ENCODE measurements at places on chromosomes 1 and 21. TPM values are rescaled to one million over a fixed set of nuclear protein-coding genes. Genes with fewer than 3 reads are reported as not detected.

DNA sequence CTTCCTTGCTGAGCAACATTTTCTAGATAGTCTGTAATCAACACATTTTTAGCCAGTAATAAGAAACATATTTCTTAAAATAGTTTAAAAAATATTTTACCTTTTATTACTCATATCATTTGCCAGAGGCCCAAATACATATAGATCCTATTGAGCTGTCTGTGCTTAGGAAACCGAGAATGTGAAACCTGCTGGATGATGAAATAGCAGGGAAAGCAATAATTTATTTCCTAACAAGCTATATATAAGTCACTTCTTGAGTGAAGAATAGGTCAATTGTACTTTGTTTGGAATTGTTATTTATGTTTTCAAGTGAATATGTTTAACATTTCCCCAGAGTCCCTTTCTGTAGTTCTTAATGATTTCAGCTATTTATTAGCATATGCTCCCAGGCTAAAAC, 339.9 kb upstream of the TMPRSS15 start:
- no peak for DNase-seq

GRCh38 chr21:36320421-36321324, 676 bp downstream of the MORC3 start:
- DNase-seq, result peak; percentile 68

DNA sequence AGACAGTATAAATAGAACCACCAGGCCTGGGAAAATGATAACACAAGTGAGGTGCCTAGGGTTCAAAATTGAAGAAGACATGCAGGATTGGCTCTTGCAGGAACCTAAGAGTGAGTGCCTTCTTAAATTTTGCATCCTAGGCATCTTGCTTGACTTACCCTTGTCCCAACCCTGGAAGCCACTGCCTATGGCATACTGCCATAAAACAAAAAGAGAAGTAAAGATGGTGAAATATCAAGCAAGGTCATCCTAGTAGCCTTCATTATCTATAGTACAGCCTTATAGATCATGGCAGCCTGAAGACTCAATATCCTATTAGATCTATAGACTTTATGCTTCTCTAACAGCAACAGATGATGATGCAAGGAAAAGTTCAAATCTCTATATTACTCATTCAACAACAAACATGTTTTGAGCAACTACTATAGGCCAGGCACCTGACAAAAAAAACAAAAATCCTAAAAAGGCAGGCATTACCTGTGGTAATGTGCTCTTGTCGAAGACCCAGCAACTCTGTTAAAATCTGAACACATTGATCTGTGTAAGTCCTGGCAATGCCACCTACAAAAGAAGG, 6.3 kb downstream of the AP4B1 start:
- DNase-seq, result no peak

DNA sequence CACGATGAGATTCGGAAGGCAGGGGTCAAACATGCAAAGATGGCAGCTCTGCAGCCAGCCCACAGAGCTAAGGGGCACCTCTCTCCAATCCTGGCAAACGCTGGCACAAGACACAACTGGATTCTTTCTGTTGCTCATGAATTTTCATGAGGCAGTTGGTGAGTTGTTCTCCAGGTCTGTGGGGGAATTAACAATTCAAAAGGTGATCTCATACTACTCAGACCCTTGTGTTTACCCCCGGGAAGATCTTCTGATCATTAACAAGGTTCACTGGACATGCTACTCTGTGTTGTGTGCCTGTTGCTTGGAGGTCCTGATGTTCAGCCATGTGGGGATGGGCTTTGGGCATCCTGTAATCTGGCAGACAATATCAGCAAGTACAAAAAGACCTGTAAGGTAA, 128.9 kb downstream of the HHAT start:
- DNase-seq, result no peak

- no peak for DNase-seq
Measured at GRCh38 chr1:210647406-210648333, 319.0 kb downstream of the HHAT start.

DNA sequence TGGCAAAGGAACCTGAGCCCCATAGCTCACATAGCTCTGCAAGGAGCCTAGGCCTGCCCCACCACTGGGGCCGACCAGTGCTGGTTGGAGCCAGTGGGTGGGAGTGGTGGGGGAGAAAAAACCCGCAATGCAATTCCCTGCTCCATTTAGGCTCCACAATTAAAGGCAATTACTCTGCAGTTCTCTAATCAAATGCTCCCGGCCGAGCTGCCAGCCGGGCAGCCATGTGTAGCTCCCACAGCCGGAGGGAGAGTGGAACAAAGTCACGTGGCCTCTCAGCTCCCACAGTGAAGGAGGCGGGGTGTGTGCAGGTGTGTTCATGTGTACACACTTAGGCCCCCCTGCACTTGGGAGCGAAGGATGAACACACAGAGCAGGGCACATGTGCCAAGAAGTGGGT, 81.6 kb downstream of the KIRREL1 start:
- DNase-seq, result no peak

DNA sequence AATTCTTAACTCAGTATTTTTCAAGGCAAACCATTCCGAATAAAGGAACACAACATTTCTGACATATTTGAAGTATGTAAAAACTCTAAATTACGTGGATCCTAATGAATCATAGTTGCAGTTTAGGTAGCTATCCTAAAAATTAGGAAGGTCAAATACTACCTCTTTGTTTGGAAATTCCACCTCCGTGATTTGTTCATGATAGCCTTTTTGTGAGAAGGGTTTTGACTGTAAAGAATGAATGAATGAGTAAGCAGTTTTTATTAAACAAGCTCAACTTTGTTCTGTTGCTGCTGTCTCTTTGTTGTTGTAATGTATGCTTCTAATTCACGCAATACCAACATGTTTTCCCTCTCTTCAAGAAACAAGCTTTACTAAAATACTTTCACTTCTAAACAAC, 840.4 kb downstream of the USP25 start:
- DNase-seq, result no peak

- DNase-seq, result no peak
Measured at GRCh38 chr1:172149346-172149745, 271.1 kb upstream of the C1orf105 start.

DNA sequence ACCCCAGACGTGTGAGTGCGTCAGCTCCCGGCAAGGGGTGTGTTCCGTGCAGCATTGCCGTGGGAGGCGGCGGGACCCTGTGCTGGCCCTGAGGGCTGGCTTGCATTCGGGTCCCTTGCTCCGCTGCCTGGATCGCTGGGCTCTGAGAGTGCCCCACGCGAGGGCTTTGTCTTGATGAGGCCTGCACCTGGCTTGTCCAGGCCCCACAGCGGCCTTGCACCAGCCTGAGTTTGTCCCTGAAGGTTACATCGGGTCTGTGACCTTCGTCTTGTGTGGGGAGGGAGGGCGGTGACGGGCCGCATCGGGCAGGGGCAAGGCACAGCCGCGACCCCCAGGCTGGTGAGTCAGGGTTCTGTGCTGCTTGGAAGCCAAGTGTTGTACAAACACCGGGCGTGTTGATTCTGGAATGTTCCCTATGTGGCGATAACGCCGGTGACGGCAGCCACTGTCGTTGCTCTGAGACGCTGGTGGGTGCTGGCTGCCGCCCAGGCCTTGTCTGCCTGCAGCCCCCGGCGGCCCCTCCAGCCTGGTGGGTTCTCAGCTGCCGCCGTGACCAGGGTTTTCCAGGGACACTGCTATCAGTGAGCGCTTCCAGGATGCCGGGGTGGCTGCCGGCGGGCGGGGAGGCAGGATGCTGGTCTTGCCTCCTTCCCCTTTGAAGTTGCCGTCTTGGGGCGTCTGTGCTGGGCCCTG, 42.9 kb downstream of the SLX9 start:
- DNase-seq, result no peak

- no peak for DNase-seq
Measured at GRCh38 chr1:228285661-228286504, 78.0 kb downstream of the OBSCN start.

GRCh38 chr21:33053951-33054350, 16.0 kb upstream of the OLIG1 start:
- no peak for DNase-seq

DNA sequence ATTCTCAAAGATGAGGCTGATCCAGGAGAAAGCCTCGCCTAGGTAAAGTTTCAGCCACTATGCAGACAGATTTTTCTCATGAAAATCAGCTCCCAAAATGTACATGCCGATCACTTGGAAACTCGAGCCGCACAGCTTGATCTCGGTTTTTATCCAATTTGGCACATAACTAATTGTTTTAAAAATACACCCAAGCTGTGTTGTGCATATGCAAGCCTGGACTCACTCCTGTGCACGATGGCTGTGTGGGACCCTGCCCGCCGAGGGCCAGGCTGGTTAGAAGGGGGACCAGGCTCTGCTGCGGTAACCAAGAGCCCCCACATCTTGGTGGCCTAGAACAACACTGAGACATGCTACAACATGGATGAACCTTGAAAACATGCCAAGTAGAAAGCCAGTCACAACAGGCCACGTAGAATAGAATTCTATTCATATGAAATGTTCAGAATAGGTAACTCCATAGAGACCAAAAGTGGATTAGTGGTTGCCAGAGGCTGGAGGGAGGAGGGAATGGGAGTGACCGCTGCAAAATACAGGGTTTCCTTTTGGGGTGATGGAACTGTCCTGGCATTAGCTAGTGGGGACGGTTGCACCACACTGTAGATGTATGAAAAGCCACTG, 16.1 kb upstream of the LDLRAP1 start:
- DNase-seq, result no peak

DNA sequence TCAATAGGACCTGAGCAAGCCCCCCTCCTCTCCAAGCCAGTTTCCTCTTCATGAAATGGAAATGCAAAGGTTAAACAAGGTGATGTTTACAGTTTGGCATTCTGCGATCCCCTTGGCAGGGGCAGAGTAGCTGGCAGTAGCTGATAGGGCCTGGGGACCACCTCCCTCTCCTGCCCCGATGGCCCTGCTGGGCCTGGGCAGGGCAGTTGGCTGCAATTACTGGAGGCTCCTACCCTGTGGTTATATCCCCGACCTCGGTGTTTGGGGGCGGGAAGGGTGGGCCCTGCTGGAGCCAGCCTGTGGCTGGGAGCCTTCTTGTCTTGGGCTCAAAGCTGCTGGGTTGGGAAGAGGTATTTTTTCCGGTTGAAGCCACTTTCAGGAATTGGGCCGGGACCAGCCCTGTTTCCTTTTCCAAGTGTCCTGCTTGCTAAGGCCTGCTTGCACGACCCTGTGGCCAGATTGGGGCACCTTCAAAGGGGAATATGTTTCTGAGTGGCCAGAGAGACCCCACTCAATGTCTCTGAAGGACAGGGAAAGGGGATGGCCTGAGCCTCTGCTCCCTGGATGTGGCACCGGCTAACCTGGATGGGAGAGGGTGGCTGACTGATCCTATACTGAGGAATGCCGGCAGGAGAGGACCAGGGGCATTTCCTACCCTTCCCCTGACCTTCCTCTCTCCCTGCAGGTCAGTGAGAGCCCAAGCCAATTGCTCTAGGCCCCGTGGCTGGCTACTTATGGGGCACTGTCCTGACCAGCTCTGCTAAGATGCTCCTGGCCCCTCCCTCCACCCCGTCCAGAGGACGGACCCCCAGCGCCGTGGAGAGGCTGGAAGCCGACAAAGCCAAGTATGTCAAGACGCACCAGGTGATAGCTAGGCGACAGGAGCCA, 1.9 kb downstream of the FAM110D start:
- DNase-seq, result no peak

GRCh38 chr1:53338423-53338822, 10.6 kb upstream of the LRP8 start:
- no peak for DNase-seq

- no peak for DNase-seq
Measured at GRCh38 chr1:62685431-62685859, 2.7 kb downstream of the DOCK7 start.

DNA sequence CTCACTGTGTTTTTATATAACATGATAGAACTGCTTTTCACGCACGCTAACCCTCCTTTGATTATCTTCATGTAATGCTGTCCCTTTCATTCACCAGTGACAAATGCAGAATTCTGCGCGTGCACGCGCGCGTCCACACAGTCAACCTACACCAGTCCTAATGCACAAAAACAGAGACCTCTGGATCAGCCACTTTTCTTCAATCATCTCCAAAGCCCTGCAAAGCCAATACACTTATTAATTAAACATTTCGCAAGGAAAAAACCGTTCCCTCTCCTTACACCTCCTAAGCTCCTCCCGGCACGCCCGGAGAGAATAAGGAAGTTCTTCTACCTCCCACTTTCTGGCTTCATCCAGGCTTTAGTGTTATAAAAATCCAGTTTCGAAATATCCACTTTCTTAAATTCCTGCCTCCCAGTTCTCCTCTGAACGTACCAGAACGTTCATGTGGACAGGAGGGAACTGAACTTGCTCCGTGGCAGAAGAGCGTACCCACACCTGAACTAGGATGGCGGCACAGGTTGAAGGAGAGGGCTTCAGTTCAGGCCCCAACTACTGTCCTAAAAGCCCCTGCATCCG, 4.6 kb downstream of the LMX1A start:
- no peak for DNase-seq

DNA sequence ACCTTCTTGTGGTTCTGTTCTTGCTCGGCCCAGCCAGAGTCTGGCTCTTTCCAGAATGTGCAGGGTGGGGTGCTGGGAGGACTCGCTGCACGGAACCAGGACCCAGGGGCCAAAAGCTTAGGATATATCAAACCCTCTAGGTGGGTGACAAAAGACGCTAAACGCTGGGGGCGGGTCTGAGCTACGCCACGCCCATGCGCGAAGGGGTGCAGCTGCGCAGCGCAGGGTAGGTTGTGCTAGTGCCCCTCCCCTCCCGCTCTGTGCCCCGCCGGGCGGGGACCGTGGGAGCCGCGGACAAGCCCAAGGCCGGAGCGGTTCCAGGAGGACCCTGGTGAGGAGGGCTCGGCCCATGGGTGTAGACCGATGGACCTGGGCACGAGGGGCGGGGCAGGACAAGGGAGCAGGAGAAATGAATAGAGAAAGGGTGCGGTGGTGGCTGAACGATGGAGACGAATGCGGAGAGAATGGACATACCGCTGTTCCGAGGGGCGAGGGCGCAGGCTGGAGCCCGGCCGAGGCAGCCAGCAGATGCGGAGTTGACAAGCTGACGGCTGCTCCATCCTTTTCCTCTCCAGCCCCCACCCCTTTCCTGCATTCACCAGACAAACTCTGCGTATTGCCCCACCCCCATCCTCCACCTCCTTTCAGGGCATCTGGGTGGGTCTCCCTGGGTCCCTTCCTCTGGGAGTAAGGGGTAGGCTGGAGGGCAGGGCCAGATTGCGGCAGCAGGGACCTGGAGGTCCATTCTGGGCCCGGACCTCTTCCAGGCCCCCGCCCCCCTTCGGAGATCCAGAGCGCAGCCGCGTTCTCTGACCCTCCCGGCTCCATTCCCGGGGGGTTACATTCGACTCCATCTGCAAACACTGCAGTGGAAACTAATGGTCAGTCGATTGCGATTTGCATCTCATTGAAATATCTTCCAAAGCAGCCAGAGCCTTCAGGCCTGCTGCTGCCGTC, at the start of gene RUSC1:
RUSC1 (plus strand) TSS at position 234 of the 957 bp plus-strand sequence. CDS start 880 bp downstream, outside the sequence.
- peak; percentile 91 for DNase-seq

Gene KLHL12
- 40.0 TPM for total RNA-seq

Gene FAM72D
- 4.8 TPM for total RNA-seq

Gene F3
- total RNA-seq, result 21.7 TPM

Gene RPS6KA1
- total RNA-seq, result 45.3 TPM

Gene FCRLB
- not detected for total RNA-seq

Gene ARMH1
- total RNA-seq, result 0.68 TPM

Gene FBXO2
- 28.9 TPM for total RNA-seq

Gene RNU11
- not detected for total RNA-seq

Gene MRPS14
- 32.8 TPM for total RNA-seq

Measured in H9 (cell line).